ENCODE measurements at places on chromosomes 7 and 10.

GRCh38 chr7:2086229-2086628, 146.5 kb downstream of the MAD1L1 start:
- no peak for DNase-seq

GRCh38 chr7:113628948-113629847, 289.6 kb downstream of the PPP1R3A start:
- no peak for DNase-seq

- no peak for DNase-seq
These were observed 9.3 kb downstream of the EVX1 start for GRCh38 chr7:27251652-27252590.

DNA sequence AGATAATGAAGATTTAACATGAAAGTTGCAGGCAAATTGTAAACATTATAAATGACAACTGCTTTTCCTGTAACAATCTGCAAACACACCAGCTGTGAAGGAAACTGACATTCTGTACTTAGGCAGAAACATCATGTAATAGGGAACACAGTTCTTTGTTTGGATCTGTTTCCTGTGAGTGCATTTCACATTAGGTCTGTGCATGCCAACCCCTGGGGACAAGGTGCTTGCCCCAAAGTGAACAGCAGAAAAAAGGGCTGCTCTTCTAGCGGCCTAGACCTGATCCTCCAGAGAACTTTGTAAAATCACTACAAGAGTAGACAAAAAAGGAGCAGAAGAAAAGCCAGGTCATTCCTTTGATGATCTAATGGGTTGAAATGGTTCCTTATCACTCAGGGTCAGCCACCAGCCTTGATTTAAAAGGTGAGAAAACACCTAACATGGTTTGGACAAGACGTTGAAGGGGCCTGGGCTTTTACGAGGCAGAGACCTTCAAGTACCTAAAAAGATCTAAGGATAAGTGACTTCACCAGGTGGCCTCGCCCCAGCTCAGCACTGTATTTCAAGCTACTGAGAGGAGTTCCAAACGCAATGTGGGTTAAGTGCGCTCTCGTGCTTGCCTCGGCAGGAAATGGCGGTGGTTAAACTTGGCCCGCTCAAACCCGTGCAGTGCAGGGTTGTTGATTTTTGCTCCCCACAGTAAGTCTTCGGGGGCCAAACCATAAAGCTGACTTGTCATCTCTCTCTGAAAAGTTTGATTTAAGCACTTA, 249.7 kb downstream of the CREB5 start:
- peak; percentile 20 for DNase-seq

- DNase-seq = no peak
These were observed 8.8 kb downstream of the PHYH start for GRCh38 chr10:13291061-13291460.
